ENCODE measurements at places on chromosomes 3 and 15.
A peak's percentile ranks its signal among the peaks of the same experiment; 100 is the strongest.

DNA sequence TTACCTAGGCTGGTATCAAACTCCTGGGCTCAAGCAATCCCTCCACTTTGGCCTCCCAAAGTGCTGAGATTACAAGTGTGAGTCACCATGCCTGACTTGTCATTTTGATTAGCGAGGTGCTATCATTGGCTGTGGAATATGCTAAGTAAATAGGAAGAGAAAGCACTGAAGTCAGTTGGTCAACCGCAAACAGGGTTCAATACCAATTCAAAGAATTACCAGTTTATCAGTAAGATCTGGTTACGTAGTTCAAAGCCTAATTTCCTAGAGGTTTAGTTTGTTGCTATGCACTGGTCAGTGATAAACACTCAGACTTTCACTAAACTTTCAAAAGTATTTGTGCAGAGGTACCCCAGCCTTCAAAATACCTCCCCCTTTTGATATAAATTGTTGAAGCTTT is 29.5 kb downstream of the GLB1 start:
- no peak for DNase-seq

GRCh38 chr3:10463533-10464434 is 41.6 kb downstream of the ATP2B2 start:
- no peak for DNase-seq

DNA sequence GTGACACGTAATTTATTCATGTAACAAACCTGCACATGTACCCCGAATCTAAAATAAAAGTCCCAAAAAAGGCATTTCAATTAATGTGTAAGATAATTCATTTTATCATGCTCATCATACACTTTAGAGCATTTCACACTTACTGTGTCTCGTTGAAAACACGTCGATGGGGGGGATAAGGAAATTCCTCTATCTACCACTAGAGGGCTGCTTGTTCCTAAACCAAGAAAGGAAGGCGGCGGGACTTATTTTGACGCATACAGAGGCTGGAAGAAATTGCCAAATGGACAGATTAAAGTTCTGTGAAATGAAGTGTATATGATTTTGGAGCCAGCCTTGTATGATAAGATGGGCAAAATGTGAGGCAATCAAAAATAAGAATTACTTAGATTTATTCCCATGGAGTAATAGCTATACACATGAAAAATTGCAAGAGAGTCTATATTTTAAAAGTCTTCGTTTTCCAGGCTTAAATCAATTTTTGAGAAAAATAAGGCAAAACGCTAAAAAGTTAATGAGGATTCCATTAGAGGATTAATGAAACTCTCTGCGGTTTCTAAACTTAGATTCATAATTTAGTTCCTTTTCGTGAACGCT is 346.8 kb downstream of the CNTN3 start:
- DNase-seq = no peak

DNA sequence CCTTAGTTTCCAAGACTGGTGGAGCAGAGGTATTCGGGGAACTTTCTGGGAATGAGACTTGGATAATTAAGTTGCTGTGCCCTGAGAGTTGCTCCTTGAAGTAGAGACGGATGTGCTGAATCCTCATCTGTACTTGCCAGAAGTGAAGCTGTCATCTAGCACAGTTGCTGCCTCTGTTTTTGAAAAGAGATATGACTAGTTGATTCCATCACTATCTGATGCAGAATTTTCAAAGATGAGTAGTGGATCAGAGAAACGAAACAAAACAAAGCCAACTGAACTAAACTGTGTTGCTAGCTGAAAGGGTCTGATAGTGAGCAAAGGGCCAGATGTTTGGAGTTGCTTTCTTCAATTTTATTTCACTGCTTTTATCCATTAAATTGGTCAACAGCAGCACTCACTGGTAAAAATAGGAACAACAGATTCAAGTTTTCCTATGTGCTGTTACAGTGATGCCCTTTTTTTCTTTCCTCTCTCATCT is 52.7 kb downstream of the MITF start:
- DNase-seq = peak; percentile 31

DNA sequence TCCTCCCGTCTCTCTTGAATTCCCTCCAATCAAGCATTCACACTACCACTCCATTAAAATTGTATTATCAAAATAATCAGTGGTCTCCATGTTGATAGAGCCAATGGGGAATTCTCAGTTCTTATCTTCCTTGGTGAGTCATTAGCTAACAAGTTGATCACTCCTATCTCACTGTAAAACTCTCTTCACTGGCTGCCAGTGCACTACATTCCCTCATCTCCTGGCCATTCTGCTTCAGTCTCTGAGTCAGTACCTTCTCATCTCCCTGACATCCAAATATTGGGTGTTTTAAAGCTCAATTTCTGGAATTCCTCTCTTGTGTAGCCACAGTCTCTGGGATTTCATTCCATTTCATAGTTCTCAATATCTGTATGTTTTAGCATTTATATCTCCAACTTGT is 175.2 kb downstream of the ALDH1A2 start:
- DNase-seq = peak; percentile 57

GRCh38 chr3:130893376-130894129 is at the start of gene ATP2C1:
Gene ATP2C1, plus strand, starts transcription at chr3:130894084. Its CDS starts 686 bp downstream, at chr3:130894770.
- DNase-seq = peak; percentile 96

DNA sequence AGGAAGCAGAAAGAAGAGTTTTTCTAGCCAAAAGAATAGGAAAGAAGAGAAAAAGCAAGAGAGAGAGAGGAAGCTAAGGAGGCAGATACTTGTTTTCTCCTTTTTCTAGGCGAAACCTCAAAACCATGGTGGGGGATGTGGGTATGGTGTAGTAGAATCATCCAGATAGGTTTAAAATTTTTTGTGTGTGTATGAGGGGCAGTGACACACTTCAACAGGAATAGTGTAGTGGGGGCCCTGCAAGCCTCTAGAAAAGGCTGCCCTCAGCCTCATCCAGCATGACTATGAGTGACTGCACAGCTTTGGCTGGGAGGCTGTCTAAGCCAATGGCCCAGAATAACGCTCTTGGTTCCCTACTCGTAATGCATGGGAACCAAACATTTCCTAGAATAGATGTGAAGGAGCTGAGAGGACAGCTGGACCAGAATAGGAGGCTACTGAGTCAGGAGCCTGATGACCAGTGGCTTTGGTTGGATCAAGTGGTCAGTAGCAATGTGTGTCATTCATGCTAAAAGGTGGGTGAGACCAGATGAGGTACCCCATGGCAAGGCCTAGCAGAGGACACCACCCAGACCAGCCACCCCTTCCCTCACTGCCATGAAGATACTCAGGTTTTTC is 24.4 kb downstream of the MOBP start:
- no peak for DNase-seq

GRCh38 chr3:9409981-9410854 is 12.8 kb downstream of the SETD5 start:
- no peak for DNase-seq

DNA sequence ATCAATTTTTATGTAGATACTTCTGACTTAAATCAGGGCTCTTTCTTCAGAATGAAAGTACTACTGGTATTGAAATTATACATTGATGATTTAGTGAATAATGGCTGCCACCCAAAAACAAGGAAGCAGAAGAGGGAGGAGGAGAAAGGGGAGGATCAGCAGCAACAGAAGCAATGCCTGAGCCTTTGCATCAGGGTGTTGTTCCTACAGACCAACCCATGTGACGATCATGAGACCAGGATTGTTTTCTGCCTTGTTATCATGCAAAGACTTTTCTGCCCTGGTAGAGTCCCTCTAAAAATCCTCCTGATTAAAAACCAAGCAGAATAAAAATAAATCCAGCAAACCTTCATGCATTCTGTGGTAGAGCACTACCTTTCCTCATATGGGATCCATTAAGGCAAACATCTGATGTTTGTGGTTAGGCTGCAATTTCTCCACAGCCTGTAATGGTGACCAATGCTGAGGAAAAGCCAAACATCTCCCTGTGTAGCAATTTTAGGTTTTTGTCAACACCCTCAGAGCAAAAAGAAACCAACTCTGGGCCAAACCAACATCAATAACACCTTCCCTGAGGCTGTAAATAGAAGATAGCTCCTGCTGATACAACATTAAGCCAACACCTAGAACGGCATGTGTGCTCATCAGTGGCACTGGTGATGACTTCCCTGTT is 191.7 kb downstream of the ATP8B4 start:
- peak; percentile 82 for DNase-seq

- no peak for DNase-seq
Observed at GRCh38 chr3:69753179-69753775, 14.0 kb downstream of the MITF start.

DNA sequence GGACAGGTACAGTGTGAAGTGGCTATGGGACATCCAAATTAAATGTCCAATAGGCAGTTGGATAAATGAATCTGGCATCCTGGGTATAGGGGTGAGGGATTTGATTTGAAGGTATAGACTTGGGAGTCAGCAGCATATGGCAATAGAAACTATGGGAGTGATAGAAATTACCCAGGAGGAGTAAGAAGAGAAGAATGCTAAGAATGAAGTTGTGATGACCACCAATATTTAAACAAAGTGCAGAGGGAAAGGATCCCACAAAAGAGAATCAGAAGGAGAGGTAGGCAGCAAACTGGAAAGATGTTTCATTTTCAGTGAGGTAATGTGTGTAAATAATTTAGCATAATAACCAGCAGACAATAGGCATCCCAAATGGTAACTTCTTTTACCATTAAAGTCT is 13.8 kb upstream of the MSL2 start:
- peak; percentile 73 for DNase-seq

GRCh38 chr3:8546609-8547008 is 45.0 kb downstream of the LMCD1 start:
- DNase-seq = no peak

- no peak for DNase-seq
Observed at GRCh38 chr15:26595611-26596010, 177.3 kb downstream of the GABRB3 start.

DNA sequence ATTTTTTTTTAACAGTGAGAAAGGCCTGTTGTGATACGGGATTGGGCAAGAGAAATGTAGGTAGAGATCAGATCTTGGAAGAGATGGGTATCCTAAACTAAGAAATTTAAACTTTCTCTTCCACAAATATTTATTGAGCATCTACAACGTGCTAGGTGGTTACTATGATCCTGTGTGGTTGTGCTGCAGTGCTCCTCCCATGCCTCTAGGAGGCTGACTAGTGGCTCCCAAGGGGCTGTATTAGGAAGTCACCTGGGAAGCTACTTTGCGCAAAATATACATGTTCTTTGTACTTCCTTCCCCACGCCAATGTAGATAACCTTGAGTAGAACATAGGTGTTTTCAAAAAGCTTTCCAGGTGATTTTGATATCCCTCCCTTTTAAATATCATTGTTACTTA is 27.2 kb downstream of the USP3 start:
- DNase-seq = no peak

All from AG08395 (cell line).